Activated T-cell treated with anti-CD3 and anti-CD28 coated beads, Interleukin-2, amount 50 U/mL, for 24 hours (primary cell): ENCODE measurements at places on chromosomes 2 and 18.
A peak's percentile ranks its signal among the peaks of the same experiment; 100 is the strongest.

- DNase-seq: no peak
Measured at GRCh38 chr2:85737481-85737880, 16.3 kb upstream of the ATOH8 start.

GRCh38 chr2:226310146-226310545, 489.5 kb downstream of the IRS1 start:
- DNase-seq: no peak

DNA sequence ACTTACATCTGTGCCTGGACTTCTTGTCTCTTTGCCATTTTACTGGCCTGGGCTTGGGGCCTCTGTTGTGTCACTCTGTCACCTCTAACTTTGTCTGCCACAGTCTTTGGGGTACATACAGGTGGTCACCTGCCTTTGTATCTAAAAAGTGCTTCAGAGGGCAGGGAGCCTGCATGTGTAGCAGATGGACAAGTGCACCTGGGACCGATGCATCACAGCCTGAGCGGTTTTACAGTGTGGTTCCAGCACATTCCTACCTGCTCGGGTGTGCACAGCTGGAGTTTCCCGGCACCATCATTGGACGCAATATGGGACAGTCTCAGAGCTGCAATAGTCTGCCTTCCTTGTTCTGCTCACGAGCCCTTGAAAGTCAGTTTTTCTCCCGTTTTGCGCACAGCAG, 249.8 kb upstream of the RAB12 start:
- no peak for DNase-seq

GRCh38 chr2:239241431-239241960, 159.3 kb downstream of the HDAC4 start:
- no peak for DNase-seq

GRCh38 chr2:5482929-5483331, 209.3 kb upstream of the SOX11 start:
- DNase-seq: no peak

GRCh38 chr2:100903534-100904258, 83.8 kb downstream of the NPAS2 start:
- no peak for DNase-seq

DNA sequence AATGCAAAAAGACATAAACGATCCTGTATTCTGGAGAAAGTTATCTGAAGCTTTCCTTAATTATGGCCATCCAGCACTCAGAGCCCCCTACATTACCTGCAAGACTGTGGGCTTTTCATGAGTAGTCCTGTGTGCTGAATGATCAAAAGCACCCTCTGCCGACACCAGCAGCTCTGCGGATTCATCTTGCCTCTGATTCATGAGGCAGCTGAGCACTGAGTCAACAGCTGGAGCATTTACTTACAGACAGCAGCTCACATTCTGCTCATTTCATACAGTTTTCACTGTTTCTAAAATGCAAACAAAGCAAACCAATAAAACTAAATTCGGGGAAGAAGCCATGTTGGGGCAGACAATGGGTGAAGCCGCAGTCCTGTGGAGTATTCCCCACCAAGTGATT, 886.5 kb downstream of the CNTNAP5 start:
- no peak for DNase-seq

- DNase-seq: no peak
Measured at GRCh38 chr2:180202467-180202951, 195.4 kb upstream of the CWC22 start.

DNA sequence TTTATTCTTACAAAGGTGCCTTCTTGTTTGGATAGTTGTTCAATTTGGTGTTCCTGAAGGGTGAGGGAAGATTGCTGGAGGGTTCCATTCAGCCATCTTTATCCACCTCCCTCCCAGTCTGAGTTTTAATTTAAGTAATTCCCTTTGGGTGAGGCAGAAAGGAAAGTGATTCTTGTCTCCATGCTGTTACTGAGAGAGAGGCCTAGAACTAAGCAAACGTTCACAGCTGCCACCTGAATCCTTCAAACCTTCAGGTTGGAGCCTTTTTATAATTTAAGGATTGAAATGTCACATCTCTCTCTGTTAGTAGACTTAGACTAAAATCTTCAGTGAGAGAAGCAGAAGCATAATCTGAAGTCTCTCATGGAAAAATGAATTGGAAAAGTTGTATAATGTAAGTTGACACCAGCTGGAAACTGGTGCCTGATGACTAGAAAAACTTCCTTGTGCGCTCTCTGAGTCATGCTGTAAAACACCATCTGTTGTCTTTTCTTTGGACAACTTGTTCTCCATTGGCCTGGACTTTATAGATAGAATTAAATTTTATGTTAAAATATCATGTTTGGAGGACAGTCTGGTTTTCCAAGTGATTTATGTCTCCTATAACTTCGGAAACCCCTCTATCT, 14.6 kb downstream of the STRADB start:
- DNase-seq: no peak

DNA sequence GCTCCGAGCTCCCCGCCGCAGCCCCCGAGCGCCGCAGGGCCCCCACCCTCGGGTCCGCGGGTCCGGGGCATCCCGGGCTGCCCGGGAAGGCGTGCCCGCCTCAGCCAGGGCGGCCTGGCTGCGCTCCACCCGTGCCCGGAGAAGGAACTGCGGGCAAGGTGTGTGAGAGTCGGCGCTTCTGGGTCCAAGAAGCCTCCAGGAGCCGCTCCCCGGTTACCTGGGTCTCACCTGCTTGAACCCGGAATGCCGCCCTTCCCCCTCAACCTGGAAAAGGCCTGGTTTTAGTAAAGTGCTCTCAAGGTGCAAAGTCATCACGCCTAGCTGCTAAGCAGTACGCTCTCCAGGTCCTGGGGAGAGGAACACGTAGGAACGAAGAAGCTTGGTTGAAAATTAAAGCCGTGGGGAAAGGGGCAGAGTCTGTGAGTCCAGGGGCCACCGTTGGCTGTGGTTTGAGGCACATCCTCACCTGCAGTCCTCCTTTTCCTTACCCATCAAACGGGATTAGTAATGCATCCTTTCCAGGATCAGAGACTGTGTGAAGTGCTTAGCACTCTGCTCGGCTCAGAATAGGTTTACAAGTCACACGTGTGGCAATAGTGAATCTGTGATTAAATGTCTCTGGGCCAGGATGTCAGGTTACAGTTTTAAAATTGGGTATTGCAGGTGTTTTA, 1.2 kb downstream of the ASAP2 start:
- peak; percentile 47 for DNase-seq

GRCh38 chr2:127807678-127808353, 3.2 kb downstream of the WDR33 start:
- no peak for DNase-seq

DNA sequence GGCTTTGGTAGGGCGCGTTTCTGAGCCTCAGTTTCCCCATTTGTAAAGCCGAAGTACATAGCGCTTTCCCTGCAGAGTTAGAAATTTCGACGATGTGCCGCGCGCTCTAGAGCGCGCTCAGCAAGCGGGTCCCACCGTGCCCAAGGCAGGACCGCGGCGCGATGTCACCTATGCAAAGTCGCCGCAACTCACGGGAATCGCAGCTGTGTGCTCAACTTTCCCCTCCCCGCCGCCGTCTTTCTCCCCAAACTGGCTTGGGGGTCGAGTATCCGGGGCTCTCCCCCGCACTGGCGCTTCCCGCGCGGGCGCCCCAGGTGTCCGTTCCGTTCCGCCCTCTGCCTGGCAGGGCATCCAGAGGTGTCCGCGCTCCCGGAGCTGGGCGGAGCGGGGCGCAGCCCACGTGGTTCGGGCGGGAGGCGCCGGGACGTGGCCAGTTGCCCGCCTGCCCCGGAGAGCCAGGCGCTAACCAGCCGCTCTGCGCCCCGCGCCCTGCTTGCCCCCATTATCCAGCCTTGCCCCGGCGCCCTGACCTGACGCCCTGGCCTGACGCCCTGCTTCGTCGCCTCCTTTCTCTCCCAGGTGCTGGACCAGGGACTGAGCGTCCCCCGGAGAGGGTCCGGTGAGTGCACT, at the start of gene MLPH:
Gene MLPH, plus strand, starts transcription at position 433 of the 630 bp plus-strand sequence. CDS start 6,176 bp downstream, outside the sequence.
- DNase-seq: no peak
